ENCODE measurements at places on chromosomes 4 and X.

DNA sequence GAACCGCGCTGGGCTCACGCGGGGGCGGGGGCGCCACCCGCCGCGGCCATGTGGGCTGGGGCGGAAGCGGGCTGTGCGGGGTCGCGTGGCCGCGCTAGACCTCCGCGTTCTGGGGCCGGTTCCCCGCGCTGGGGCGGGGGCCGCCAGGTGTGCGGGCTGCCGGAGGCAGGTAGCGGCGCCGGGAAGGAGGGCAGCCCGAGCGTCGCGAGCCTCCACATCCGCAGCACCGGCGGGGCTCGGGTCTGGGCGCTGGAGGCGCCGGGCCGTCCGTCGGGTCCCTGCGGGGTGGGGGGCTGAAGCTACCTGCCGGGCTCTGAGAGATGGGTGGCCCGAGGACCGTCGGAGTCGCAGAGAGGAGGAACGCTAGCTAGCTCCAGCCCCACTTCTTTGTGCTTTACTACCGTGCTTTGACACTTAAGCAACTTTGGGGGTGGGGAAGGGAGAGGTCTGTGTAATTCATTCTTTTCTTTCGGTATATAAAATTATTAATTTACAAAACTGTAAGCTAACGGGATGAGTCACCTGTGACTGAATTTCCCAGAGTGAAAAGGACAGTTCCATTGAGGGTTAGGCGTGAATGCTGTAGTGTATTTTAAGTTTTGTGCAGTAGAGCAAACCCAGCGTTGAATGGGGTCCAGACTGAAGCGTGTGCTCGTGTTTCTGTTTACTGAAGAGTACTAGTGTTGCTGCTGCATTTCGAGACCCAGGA is 689 bp downstream of the METAP1 start:
- peak; percentile 9 for DNase-seq

GRCh38 chrX:45300638-45301037 is 100.0 kb upstream of the DIPK2B start:
- no peak for DNase-seq

DNA sequence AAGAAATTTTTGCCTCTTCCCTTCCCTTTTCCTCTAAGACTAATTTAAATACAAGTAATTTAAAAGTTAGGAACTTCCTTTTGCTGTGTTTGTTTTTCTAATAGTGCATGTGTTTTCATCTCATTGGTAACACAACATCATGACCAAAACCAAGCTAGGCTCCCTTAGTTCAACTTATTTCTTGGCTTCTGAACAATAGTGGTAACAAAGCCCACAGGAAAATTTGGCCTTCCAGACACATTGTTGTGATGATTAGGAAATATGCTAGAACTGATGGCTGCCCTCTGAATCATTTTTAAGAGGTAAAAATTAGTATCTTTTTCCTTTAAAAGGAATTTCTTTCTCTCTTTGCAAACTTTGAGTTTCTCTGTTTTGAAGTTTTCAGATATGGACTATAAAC is 25.5 kb upstream of the TEC start:
- DNase-seq, result no peak

DNA sequence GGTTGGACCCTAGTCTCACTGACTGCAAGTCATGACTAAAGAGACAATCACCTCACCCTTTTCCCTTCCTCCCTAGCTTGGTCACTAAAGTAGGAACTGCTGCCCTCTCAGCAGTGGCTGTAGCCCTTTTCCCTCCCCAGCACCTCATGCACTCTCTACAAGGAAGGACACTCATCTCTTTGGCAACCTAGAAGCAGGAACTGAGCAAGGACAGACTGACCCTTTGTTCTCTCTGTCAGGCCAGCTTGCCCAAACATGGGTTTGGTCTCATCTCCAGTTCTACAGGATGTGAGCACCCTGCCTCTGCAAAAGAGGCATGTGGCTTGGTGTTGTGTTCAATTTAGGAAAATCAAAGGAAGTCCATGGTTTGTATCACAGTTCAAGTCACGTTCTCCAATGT is 15.8 kb downstream of the LEF1 start:
- DNase-seq, result no peak

- peak; percentile 20 for DNase-seq
Measured at GRCh38 chr4:145938618-145939440, at the start of gene ZNF827. TSS of gene ZNF827 (minus strand) at chr4:145938823. CDS start at chr4:145938407, 416 bp downstream.

DNA sequence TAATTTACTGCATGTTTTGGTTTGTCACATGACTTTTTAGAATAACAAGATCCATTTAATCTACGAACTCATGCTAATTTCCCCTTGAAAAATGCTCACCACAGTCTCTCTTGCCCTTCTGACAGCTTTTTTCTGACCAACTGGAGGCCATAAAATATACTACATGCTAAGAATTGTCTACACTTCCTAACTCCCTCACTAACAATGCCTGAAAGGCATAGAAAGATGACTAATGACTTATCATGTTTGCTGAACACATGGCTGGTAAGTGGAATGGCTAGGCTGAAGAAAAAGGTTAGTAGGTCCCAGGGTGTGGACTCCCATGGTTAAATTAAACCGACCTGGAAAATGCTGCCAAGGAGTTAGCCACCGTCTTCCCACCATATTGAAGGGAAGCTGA is 309.9 kb downstream of the SPOCK3 start:
- no peak for DNase-seq

GRCh38 chr4:1361431-1361830 is 14.4 kb downstream of the UVSSA start:
- DNase-seq, result no peak
